ENCODE measurements at places on chromosomes 12 and 14.
A peak's percentile ranks its signal among the peaks of the same experiment; 100 is the strongest.

DNA sequence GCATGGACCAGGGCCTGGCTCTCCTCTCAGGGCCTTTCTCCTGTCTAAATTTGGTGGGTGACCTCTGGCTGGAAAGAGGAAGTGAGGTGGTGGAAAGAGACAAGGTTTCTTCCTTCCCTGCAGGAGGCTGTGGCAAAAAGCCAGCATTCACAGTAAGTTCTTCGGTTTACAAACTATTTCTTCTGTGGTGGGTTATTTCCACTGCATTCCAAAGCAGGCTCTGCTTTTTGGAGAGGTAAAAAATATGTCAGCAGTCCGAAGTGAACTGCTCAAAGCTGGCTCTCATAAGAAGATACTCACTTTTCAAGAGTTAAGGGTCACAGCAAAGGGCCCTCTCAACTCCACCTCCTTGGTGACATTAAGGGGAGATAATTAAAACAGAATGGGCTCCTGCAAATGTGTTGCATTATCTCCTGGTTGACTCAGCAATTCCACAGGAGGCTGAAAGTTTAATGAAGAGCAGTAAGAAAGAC is 48.9 kb upstream of the POC1B start:
- no peak for DNase-seq

DNA sequence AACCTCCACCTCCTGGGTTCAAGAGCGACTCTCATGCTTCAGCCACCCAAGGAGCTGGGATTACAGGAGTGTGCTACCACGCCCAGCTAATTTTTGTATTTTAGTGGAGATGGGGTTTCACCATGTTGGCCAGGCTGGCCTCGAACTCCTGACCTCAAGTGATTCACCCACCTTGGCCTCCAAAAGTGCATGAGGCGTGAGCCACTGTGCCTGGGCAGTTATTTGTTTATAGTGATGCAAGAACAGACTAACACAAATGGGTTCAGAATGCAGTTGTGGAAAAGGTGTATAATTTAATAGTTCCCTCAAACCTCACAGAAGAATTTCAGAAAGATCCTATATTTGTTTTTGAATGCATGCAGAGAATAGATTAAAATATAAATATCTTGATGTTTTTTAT is 447.1 kb downstream of the ZFP36L1 start:
- no peak for DNase-seq

- no peak for DNase-seq
These were observed 204.5 kb downstream of the TMEM132C start for GRCh38 chr12:128471491-128471890.

- no peak for DNase-seq
These were observed 14.3 kb upstream of the ZFP36L1 start for GRCh38 chr14:68807148-68807600.

- DNase-seq: peak; percentile 74
These were observed 49.0 kb downstream of the TMEM117 start for GRCh38 chr12:43884683-43885410.

DNA sequence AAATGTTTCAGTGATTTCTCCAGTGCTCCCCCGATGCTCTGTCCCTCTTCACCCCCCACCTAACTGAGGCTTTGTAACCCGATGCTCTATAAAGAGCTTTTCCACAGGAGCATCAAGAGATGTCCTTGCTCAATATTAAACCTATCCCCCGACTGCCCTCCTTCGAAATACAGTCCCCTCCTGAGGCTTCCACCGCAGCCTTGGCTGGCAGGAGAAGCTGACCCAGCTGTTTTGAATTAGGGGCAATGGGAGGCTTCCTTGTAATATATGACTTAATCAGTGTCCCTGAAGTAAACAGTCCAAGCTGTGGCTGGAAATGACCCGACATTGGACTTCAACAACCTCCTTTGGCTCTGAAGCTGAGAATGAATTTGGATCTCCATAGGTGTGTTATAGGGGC is 62.4 kb downstream of the TMEM30B start:
- no peak for DNase-seq

DNA sequence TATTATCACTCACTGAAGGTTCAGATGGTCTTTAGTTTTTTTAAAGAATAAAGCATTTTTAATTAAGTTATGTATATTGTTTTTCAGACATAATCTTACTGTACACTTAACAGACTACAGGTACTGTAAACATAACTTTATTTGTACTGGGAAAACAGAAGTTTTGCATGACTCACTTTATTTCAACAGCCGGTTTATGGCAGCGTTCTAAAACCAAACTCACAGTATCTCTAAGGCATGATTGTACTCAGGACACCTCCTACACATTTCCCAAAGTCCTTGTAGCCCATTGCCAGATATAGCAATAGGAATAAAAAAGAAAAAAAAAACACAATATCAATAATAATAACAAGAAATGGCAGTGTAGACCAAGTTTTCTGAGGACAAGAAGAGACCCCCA is 1341.4 kb downstream of the FSCB start:
- DNase-seq: no peak

DNA sequence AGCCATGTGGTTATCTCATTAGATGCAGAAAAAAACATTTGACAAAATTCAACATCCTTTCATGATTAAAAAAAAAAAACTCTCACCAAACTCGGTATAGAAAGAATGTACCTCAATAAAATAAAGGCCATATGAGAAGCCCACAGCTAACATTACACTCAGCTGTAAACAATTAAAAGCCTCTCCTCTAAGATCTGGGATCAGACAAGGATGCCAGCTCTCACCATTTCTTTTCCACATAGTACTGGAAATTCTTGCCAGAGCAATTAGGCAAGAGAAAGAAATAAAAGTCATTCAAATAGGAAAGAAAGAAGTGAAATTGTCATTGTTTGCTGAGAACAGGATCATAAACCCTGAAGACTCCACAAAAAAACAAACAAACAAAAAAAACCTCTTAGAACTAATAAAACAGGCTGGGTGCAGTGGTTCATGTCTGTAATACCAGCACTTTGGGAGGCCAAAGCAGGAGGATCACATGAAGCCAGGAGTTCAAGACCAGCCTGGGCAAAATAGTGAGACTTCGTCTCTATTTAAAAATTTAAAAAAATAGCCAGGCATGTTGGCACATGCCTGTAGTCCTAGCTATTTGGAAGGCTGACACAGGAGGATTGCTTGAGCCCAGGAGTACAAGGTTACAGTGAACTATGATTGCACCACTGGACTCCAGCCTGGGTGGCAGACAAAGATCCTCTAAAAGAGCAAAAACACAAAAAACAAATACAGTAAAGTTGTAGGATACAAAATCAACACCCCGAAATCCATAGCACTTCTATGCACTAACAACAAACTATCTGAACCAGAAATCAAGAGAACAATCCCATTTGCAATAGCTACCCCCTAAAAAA is 114.4 kb downstream of the FOXA1 start:
- DNase-seq: peak; percentile 14

GRCh38 chr14:100842799-100843198 is 16.9 kb downstream of the MEG3 start:
- DNase-seq: no peak

- no peak for DNase-seq
These were observed 68.5 kb downstream of the TSPAN9 start for GRCh38 chr12:3145546-3146310.

GRCh38 chr14:74035556-74035955 is 16.4 kb downstream of the BBOF1 start:
- DNase-seq: no peak

- no peak for DNase-seq
These were observed 59.9 kb downstream of the TMCC3 start for GRCh38 chr12:94590428-94590827.

DNA sequence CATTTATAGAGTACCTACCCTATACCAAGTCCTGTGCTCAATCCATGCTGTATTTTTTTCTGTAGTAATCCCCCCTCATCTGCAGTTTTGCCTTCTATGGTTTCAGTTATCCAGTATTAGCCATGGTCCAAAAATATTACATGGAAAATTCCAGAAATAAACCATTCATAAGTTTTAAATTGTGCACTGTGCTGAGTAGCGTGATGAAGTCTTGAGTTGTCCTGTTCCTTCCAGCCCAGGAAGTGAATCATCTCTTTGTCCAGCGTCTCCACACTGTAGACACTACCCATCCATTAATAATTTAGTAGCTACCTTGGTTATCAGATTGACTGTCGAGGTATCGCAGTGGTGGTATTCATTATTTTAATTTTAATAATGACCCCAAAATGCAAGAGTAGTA is 54.2 kb downstream of the SUDS3 start:
- DNase-seq: no peak

DNA sequence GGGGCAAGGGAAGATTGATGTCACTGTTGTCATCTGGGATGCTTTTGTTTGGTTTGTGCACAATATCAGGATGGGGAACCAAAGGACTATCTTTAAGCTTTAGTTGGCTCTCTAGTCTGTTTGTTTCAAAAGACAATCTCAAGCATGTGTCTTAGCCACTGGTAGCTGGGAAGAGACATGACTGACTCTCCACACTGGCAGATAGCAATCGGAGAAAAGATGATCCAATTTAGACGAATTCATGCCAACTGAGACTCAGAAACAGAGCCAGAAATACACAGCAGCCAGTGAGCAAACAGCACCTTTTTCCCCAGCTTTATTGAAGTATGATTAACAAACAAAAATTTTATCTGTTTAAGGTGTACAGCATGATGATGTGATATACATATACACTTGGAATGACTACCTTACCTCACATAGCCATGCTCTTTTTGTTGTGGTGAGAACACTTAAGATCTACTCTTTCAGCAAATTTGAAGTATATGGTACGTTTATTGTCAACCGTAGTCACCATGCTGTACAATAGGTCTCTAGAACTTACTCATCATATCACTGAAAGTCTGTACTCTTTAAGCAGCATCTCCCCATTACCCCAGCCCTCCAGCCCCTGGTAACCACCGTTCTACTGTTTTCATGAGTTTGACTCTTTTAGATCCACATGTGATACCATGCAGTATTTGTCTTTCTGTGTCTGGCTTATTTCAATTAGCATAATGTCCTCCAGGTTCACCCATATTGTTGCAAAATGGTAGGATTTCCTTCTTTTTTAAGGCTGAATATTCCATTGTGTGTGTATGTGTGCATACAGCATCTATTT is 50.6 kb downstream of the DUSP16 start:
- no peak for DNase-seq

- no peak for DNase-seq
These were observed 31.1 kb upstream of the INF2 start for GRCh38 chr14:104658325-104658712.

GRCh38 chr12:62632411-62632918 is 165.8 kb downstream of the MON2 start:
- no peak for DNase-seq

DNA sequence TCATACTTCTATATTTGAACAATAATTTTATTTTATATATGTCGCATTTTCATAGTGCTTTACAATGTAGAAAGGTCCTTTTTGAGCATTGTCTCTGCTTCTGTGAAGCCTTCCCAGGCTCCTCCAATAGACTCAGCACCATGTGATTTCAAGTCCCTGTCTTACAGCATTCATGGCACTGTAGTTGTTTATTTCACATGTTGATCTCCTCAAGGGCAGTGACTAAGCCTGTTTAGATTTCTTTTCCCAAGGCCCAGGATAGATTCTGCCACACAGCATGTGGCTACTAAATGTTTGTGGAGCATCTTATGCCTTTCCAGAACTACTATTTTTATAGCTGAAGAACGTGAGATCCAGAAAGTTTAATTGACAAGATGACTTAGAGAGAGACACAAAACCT is 391.7 kb downstream of the TMEM117 start:
- DNase-seq: no peak

GRCh38 chr12:19205120-19205519 is 75.6 kb downstream of the PLEKHA5 start:
- DNase-seq: no peak

- no peak for DNase-seq
These were observed 65.2 kb downstream of the PPP2R5E start for GRCh38 chr14:63478010-63478409.

DNA sequence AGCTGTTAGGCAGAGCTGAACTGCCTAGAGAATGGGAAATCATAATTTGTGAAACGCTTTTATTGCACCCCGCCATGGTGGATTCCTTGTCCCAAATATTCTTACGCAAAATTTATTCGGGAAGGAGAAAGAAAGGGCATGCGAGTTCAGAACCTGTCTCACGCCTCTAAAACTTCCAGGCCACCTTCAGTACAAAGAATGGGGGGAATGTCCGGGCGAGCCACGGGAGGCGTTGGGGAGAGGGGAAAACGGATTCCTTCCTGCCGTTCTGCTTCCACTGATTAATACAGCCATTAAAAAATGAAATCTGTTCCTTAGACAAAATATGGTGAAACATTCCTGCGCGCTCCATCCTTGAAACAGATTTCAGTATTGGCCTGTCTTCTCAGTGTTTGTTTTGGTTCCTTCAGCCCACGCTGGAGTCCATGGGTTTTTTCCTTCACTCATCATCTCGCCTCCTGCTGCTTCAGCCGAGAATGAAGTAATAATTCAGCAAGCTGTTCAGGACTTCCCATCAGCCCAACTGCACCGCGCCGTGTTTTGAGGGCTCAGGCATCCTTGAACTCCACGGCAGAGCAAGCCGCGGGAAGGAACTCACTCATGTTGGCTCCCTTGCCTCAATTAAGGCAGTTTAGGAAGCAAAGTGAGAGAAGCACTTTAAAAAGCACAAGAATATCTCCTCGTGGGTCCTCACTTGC is 47.7 kb upstream of the CDKN3 start:
- no peak for DNase-seq

- no peak for DNase-seq
These were observed 2.7 kb downstream of the C2CD5 start for GRCh38 chr12:22541496-22542155.

DNA sequence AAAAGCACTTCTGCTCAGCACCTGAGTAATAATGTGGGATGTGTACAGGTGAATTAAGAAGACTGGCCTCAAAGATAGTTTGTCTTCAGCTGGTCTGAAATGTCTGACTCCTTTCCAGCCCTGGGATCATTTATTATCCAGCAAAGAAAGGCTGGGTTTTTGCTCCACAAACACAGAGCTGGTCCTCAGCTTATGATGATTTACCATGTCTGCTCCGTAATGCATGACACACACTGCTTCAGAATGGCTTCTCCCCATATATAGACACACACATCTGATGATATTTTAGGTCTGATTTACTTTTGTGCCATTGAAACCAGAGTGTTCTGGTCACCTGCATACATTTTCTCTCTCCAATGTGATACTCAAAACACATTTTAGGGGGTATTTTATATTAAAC is 225.0 kb downstream of the SLC25A21 start:
- no peak for DNase-seq

DNA sequence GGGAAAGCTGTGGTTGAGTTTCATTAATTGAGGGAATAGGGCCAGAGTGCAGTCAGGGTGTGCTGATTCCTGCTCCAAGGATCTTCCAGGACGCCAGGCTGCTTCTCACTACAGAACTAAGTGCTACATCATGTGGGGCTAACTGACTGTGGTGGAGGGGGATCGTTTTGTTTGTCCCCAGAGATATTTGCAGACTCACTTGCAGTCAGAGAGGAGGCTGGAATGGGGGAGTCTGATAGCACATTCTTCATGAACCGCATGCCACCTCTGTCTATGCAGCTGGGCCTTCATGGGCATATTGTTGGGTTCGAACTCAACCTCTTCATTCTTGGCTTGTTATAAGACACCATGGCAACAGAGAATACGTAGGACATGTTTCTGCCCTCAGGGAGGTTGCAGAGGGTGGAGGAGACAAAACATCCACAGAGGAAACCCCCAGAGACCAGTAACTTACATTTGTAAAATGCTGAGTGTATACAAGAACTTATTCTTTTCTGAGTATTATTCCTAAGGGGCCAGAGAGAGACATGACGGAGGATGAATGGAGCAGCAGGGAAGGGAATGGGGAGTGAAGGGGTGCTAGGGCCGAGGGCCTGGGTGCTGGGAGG is 13.0 kb downstream of the KRT7 start:
- DNase-seq: no peak

- DNase-seq: no peak
These were observed 10.5 kb downstream of the PRKAB1 start for GRCh38 chr12:119678459-119678858.

GRCh38 chr12:104583301-104583700 is 126.6 kb downstream of the CHST11 start:
- no peak for DNase-seq
